Activated CD8-positive, alpha-beta memory T cell treated with anti-CD3 and anti-CD28 coated beads for 48 hours (primary cell): ENCODE measurements at places on chromosomes 7 and 10.

DNA sequence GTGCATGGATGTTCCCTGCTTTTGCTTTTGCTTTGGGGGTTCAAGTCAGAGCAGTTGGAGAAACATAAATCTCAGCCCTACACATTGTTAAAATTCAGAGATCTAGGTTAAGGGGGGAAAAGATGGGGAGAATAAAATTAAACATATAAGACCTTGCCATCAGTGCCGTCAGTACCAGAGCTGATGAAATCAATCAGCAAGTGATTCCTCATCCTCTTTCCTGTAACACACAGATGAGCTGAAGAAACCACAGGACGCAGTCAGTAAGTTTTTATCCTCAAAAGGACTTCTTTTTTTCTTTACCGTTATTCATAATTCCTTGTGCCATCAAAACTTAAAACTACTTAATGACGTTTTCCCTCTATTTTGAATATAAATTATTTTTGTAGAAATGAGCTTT lies 5.9 kb downstream of the HECW1 start:
- DNase-seq = no peak

GRCh38 chr10:104690959-104691358 lies 49.9 kb downstream of the SORCS3 start:
- DNase-seq = no peak

DNA sequence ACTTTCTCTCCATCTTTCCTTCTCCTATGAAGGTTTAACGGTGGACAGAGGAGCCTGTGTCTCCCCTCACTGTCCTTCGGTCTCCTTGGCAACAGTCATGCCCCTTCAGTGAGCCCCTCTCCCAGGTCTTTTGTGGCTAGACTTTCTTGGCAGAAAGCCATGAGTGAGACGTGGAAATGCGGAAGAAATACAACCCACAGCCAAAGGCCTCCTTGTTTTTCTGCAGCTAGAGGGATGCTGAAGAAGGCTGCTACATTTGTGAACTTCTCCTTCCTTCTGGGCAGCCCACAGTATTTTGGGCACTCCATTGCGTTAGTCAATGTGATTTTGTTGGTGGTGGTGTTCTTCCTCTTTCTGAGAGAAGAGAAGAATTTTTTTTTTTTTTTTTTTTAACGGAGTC lies 333.7 kb upstream of the PODXL start:
- no peak for DNase-seq

DNA sequence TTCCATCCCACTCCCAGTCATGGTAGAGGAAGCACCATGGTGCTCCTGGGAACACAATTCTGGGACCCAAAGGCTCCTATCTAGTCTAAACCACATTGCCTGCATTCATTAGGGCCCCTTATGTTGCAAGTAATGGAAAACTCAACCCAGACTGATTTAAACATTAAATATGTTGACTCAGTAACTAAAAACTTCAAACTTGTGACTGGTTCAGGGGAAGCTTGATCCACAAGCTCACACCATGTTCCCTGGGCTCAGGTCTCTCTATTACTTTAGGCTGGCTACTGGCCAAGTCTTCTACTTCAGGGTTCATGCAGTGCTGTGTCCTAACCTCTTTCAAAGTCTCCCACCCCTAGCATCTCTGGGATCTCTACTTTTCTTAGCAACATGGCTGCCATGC lies 13.1 kb downstream of the WNT16 start:
- DNase-seq = no peak

DNA sequence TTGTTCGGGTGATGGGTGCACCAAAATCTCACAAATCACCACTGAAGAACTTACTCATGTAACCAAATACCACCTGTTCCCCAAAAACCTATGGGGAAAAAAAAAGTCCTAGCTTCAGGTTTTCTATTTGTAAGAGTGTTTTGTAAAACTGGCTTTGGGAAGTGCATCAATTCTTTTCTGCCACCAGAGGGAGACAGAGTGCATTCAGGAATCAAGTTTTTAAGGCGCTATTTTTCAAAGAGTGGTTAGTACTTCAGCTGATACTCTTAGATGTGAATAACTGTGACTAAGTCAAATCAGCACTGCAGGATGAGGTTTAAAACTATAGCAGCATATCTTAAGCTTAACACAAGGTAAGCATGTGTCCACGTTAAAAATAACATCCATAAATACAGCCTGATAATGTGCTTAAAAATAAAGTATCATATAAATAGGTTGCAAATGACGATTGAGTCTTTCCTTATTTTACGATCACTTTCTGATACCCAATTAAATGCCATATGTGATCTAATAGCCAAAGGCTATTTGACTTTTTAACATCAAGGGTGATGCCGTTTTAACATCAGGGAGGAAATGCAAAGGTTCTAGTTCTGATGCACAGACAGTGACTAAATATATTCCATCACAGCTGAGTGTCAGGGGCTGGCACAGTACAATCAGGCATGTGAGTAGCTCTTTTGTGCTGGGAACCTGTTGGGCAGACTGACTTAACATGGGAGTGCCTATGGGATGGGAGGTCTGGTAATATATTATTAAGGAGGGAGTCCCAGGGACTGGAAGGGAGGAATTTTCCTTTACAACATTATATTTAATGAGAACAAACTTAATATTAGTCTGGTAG lies 10.6 kb upstream of the LYZL2 start:
- DNase-seq = no peak

GRCh38 chr10:89531359-89531758 lies 4.0 kb downstream of the SLC16A12 start:
- DNase-seq = no peak

- DNase-seq = no peak
Measured at GRCh38 chr10:69498711-69499471, 47.6 kb downstream of the TSPAN15 start.

- DNase-seq = no peak
Measured at GRCh38 chr7:88665892-88666514, 93.5 kb upstream of the ZNF804B start.

DNA sequence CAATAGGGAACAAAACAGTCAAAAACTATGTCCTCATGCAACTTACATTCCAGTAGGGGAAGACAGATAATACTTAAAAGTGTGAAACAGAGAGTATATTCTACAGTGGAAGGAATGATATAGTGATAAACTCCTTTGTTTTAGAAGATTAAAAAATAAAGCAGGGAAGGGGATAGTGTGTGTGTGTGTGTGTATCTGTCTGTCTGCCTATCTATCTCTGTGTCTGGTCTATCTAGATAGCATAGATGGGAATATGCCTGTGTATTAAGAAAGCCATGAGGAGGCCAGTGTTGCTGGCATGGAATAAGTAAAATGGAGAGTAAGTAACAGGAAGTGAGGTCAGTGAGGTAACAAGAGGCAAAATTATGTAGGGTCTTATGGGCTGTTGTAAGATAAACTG lies 42.2 kb downstream of the EXOC6 start:
- DNase-seq = no peak

DNA sequence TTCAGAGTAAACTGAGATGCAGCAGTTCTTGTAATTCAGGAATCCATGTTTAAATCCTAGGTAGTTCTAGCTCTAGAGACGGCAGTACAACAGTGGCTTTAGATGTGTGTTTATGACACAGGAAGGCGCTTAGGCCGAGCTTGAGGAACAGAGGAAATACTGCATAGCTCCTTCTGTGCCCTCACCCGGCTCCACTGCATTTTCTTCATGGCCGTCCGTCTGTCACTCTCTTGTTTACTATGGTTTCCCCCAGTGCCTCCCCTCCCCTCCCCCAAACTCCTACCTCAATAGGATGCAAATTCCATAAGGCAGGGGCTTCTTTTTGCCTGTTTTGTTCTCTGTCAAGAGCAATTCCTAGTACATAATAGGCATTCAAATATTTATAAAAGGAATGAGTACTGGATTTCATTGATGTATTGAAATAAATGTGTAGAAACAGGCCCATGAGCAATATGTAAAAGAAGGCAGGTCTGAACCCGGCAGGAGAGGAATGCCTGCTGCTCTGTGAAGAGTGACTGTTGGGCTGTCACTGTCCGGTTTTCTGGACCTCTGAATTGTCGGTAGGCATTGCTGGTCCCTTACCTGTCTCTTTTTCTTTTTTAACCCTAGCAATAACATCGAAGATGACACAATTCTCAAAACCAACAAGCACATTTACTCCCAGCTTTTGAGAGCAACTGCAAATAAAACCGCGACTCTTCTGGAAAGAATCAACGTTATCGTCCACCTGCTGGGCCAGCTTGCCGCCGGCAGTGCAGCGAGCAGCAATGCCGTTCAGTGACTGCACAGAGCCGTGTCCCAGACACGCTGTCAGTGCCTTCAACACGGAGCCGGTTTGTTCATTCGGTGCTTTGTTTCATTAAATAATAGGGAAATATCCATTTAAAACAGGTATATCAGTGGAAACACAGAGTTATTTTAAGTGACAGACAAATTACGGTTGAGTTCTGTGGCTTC lies 12.7 kb downstream of the MMP21 start:
- no peak for DNase-seq

DNA sequence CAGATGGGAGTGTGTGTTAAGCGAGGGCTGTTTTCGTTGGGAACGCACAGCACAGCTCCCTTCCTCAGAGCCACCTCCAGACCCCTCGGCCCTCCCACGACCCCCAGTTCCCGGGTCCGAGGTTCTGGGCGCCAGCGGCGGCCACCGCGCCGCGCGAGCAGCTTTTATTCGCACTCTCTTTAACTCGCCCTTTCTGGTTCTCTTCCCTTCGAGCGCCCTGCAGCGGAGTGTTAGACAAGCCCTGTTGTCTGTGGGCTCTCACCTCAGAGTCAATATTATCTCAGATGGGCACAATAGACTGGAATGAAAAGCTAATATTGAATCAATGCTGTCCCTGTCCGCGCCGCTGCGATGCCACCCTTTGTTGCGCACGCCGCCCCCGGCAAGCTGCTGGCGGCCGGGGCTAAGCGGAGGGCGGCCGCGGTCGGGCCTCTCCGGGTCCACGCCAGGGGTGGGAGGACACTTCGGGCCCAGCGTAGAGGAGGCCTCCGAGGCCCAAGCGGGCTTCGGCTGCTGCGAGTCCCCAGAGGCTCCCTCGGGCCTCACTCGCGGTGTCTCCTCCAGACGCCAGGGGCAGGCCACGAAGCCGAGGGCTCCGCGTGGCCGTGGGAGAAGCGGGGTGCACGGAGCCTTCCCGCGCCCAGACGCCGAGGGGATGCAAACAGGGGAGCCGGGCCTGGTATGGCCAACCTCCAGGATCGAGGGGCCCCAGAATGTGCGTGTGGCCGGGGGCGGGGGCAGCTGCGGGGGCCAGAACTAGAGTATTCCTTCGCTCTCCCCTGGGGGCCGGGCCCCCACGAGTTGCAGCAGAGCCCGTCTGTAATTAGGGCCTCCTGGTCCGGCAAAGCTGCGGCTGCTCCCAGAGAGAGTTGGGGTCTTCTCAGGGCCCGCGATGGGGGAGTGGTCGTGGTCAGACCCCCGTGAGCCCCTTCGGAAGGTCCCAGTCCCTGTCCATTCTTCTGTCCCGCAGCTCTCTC lies 7.9 kb upstream of the EMX2 start:
- DNase-seq = no peak

- no peak for DNase-seq
Measured at GRCh38 chr10:26857991-26858706, 2.6 kb downstream of the ABI1 start.

GRCh38 chr10:18418541-18419215 lies 232.7 kb downstream of the NSUN6 start:
- DNase-seq = no peak

DNA sequence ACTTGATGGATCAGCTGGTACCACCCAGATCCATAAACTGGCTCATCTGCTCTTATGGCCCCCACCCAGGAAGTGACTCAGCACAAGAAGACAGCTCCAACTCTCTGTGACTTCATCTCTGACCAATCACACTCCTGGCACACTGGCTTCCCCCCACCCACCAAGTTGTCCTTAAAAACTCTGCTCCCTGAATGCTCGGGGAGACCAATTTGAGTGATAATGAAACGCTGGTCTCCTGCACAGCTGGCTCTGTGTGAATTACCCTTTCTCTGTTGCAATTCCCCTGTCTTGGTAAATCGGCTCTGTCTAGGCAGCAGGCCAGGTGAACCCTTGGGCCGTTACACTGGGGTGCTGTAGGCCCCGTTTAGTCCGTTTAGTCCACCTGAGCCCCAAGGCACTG lies 23.4 kb upstream of the BNIP3 start:
- DNase-seq = no peak

DNA sequence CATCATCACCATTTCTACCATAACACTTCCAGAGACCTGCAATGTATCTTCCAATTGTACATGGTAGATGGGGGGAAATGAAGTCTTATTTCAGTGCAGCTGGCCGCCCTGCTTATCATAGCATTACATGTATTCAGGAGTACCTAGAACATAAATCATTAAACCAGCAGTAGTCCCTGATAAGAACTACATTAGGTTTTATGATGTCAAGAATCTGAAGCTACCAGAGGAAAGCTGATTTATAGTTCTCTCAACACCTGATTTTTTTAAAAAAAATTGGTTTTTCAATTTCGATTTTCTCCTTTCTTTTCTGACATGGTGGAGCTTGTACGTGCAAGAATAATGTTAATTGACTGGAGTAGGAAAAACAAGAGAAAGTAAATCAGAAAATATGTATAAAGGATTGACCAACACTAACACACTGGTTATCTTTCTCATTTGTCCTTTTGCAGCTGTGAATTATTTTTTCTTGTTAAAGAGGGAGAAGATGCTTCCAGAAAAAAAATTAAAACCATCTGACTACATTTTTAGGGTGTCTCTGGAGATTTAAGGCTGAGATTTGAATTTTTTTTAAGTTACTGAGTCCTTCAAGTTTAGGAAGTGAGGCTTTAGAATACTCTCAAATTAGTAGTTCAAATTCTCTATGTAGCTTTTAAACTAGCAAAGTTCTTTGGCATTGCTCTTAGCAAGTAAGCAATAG lies 59.1 kb downstream of the CSTF2T start:
- DNase-seq = no peak

DNA sequence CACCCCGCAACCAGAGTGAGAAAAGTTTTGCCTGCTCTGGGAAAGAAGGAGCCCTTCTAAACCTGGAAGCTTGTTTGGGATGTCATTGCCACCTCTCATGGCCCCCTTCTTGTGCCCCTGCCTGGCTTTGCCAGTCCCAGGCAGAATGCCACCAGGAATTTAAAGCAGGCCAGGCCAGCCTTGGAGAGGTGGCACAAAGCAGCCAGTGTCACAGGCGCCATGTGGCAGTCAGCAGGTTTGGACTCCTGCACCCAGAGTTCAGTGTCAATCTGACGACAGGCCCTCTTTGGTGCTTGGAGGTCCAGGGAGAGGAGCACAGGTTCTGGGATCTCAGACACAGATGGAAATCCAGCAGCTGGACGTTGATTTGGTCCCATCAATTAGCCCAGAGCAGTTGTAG lies 12.7 kb downstream of the HK1 start:
- no peak for DNase-seq

- DNase-seq = no peak
Measured at GRCh38 chr10:35614312-35614711, 9.2 kb downstream of the GJD4 start.

DNA sequence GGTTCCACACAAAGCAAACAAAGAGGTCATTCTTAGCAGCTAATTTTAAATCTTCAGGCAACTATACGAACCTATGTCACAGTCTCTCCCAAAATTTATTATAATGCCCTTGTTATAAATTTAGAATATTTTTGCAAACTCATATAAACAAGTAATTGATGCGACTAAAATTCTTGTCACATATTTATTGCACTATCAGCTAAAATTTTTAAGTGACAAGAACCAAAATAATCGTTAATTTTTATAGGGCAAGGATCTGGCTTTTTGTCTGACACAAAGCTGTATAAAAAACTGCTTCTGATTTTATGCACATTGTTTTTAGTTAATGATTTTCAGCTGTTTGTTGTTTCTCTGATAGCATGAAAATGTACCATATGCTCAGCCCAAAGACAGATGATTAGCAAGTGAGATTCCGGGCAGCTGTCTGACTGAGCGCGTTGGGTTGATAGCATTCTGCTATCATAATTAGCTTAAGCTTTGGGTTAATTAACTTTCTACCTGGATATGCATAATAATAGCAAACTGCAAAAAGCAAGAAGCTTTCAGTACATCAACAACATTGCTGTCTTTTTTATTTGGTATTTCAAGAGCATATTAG lies 136.0 kb downstream of the MGMT start:
- DNase-seq = no peak
